ENCODE measurements at places on chromosomes 1 and 21. TPM values are rescaled to one million over a fixed set of nuclear protein-coding genes. Genes with fewer than 3 reads are reported as not detected.

Gene LCE1D
- not detected for total RNA-seq

Gene LCE2B
- not detected for total RNA-seq

Gene C1QA
- total RNA-seq: not detected

Gene HLX
- total RNA-seq: not detected

Gene LCE6A
- not detected for total RNA-seq

Gene OR2L8
- not detected for total RNA-seq

Gene AADACL3
- not detected for total RNA-seq

Gene BGLAP
- total RNA-seq: 0.34 TPM

Gene CD101
- 0.05 TPM for total RNA-seq

Gene ANGEL2
- total RNA-seq: 14.1 TPM

Gene NTPCR
- 15.0 TPM for total RNA-seq

Gene SRGAP2
- 37.9 TPM for total RNA-seq

Gene CZIB
- total RNA-seq: 34.4 TPM

Gene RAB7B
- 9.0 TPM for total RNA-seq

Gene S100A7
- not detected for total RNA-seq

Gene C1orf146
- not detected for total RNA-seq

Gene SLC26A9
- 0.43 TPM for total RNA-seq

Gene OR2T35
- not detected for total RNA-seq

Gene TMEM53
- total RNA-seq: 19.5 TPM

Gene ZNHIT6
- total RNA-seq: 3.7 TPM

Gene PUM1
- 59.0 TPM for total RNA-seq

Gene AMY1C
- not detected for total RNA-seq

Gene OVAAL
- not detected for total RNA-seq

Gene RXRG
- total RNA-seq: not detected

Data from HT-29 (cell line).